EL (cell line): ENCODE measurements at places on chromosomes 3 and 15.
A peak's percentile ranks its signal among the peaks of the same experiment; 100 is the strongest.

GRCh38 chr15:49686599-49686998 is 65.8 kb downstream of the DTWD1 start:
- peak; percentile 29 for DNase-seq

DNA sequence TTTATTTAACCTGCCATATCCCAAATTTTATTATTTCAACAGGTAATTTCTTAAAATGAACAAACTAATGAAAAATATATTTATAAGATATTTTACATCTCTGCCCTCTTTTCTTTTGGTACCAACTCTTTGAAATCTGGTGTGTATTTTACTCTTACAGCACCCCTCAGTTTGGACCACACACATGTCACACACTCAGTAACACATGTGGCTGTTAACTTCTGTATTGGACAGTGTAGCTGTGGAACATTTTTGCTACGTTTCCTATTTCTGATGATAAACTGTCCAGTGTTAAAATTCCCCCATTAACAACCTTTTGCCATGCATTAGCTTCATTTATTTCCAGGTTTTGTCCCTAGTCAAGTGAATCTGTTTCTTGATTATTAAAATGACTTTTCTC is 250.6 kb downstream of the NFKBIZ start:
- no peak for DNase-seq

- DNase-seq, result no peak
Observed at GRCh38 chr3:197027151-197027895, 2.3 kb downstream of the MELTF start.

DNA sequence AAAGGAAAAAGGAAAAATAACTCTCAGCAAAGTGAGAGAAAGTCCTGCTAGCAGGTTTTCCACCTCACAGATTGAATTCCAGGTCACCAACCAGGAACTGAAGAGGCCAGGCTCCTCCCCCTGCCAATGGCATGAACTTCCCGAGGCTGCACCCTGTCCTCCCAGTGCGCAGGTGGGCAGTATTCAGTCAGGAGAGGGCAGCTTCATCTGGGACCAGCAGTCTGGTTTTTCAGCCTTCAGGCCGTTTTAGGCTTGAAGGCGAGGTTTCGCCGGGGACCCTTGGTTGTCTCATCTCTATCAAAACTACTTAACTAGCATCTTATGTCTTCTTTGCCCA is 41.2 kb downstream of the TRAT1 start:
- DNase-seq, result no peak

- DNase-seq, result no peak
Observed at GRCh38 chr3:65110661-65111060, 422.9 kb upstream of the ADAMTS9 start.

- DNase-seq, result no peak
Observed at GRCh38 chr3:46202535-46202934, 5.6 kb downstream of the CCR1 start.
